Activated CD4-positive, alpha-beta T cell treated with anti-CD3 and anti-CD28 coated beads, Interleukin-2, amount 10 ng/mL, durations not matched to agents 24 days and 14 days (primary cell): ENCODE measurements at places on chromosomes 12 and 14. TPM values are rescaled to one million over a fixed set of nuclear protein-coding genes. Genes with fewer than 3 reads are reported as not detected.

NKX2-8 gene
- not detected in 2 replicates for total RNA-seq

TBX5 gene
- not detected in 2 replicates for total RNA-seq

DNA sequence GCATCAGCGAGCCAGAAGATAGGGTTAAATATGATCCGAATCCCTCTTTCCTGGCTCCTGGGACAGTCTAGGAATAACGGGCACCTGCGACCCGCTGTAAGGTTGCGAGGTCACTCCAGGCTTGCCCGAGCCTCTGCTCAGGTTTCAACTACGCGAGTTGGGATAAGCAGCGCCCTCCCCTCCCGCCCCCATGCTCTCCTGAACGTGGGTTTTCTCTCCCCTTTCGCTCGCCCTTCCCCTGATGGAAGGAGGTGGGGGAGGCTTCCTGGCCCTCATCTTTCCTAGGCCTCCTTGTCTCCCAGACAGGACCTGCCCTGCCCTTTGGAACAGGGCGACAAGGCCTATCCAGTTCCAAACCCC is 753 bp upstream of the ATP5MC2 start:
- H3K36me3 ChIP-seq = peaks cover 35% of the 10 kb centered on the region
- H3K27me3 ChIP-seq = peaks cover 32% of the 10 kb centered on the region
- DNase-seq = peak; percentile 73
- peak overlapping the region; percentile 100 for H3K4me3 ChIP-seq
- H3K4me1 ChIP-seq = peaks cover 23% of the 10 kb centered on the region
- peak overlapping the region; percentile 99 for H3K27ac ChIP-seq

DNA sequence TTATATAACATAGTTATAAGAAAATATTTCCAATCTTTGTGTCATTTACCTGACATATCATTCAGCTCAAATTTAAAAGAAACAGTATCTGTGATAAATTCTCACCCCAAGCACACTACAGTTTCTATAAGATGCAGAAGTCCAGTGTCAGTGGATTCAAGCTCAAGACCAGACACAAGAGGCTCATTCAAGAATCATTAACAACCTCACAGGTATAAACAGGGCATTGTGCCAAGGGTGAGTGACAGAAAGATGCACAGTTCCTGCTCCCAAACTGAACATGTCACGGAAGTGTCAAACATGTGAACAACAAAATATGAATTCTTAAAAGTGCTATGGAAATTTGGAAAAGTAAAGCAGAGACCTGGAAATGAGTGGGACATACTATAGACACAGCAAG is 12.8 kb downstream of the ATP2B1 start:
- peaks cover 4% of the 10 kb centered on the region for H3K36me3 ChIP-seq
- no peak overlapping the region for H3K4me3 ChIP-seq

E2F7 gene
- total RNA-seq = 16.8 and 20.0 TPM in 2 replicates

DNA sequence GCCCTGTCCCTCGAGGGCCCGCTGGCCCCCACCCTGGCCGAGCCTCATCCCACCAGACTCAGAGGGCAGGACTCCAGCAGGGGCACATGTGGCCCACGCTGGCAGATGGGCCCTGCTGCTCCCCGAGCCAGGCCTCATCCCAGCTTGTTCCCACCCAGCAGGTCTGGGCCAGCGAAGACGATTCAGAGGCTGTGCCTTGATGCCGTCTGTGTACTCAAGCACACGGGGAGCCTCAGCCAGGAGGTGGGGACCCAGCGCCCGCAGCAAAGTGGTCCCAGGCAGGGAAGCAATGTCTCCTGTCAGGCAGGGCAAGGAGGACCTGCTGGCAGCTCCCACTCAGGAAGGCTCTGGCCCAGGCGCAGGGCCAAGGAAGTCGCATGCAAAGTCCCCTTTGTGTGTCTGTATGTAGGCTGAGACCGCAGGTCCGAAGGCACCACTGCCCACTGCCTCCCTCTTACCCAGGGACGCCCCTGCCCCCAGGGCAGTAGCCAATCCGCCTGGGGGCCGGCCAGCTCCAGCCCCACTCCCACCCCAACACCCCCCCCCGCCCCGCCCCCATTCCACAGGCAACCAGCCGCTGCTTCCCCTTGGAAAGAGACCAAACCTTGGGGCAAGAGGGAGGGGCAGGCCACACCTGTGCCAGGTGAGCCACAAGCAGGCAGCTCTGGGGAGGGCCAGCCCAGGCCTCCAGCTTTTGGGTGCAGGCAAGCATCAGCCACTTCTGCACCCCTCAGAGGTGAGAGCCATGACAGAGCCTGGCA is 9.4 kb downstream of the DEGS2 start:
- peaks cover 3% of the 10 kb centered on the region for H3K4me1 ChIP-seq
- peaks cover 4% of the 10 kb centered on the region for H3K36me3 ChIP-seq
- DNase-seq = no peak
- no peak overlapping the region for H3K27ac ChIP-seq
- H3K27me3 ChIP-seq = no peaks in the 10 kb centered on the region

TCL1A gene
- total RNA-seq = not detected in 2 replicates

- H3K27me3 ChIP-seq = no peaks in the 10 kb centered on the region
- no peak for DNase-seq
- no peak overlapping the region for H3K27ac ChIP-seq
- H3K4me3 ChIP-seq = no peak overlapping the region
Measured at GRCh38 chr12:56803750-56804149, 40.6 kb downstream of the HSD17B6 start.

- no peaks in the 10 kb centered on the region for H3K27me3 ChIP-seq
- no peak for DNase-seq
- H3K36me3 ChIP-seq = no peaks in the 10 kb centered on the region
- H3K4me3 ChIP-seq = no peak overlapping the region
- H3K27ac ChIP-seq = no peak overlapping the region
- no peaks in the 10 kb centered on the region for H3K4me1 ChIP-seq
Measured at GRCh38 chr14:29236401-29236800, 469.8 kb downstream of the FOXG1 start.

GOLT1B gene
- 41.1 and 42.9 TPM in 2 replicates for total RNA-seq

B4GALNT3 gene
- total RNA-seq = 6.6 TPM in 2 replicates

- H3K27ac ChIP-seq = peak overlapping the region; percentile 46
- peaks cover 73% of the 10 kb centered on the region for H3K36me3 ChIP-seq
- no peak overlapping the region for H3K4me3 ChIP-seq
Measured at GRCh38 chr12:11801643-11802042, 152.2 kb downstream of the ETV6 start.

GNB3 gene
- 1.6 and 1.7 TPM in 2 replicates for total RNA-seq

GRCh38 chr12:106774808-106775524 is 484 bp downstream of the RIC8B start:
- peaks cover 32% of the 10 kb centered on the region for H3K4me1 ChIP-seq
- H3K4me3 ChIP-seq = peak overlapping the region; percentile 98
- H3K27ac ChIP-seq = peak overlapping the region; percentile 96
- peaks cover 2% of the 10 kb centered on the region for H3K27me3 ChIP-seq

CLEC9A gene
- total RNA-seq = not detected in 2 replicates

- H3K27me3 ChIP-seq = no peaks in the 10 kb centered on the region
- no peaks in the 10 kb centered on the region for H3K4me1 ChIP-seq
- H3K27ac ChIP-seq = no peak overlapping the region
- H3K4me3 ChIP-seq = no peak overlapping the region
- no peak for DNase-seq
- no peaks in the 10 kb centered on the region for H3K36me3 ChIP-seq
Measured at GRCh38 chr14:47524524-47524923, 150.9 kb downstream of the MDGA2 start.

DNA sequence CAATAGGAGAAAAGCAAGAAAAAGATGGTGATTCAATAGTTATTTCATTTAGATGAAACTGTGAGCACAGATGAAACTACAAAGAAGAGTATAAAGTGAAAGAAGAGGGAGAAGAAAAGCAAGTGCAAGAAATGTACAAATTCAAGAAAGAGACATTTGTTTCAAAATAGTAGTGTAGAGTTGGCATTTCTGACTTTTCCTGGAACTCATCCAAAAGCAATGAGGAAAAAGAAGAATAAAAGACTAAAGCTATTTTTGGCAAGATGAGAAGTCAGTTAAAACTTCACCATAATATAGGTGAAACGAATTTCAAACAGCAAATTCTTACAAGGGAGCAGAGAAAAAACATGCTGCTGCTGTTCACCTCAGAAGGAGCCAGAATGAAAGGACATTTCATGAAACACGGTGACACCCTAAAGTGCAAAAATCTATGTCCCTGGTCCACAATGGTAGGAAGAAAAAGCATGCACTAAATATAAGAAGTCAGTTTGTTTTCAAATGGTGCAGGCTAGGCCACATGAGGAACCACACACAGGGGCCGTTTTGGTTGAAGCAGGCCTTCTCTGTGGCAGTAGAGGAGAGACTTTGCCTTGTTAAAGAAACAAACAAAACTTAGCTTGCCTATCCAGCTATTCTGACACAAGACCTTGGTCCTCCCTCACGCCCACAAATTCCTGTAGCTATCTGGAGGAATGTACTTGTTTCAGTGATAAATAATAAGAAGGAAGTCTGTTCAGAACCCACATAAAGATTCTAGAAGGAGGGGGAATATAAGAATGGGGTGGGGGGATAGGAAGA is 11.1 kb upstream of the CMAS start:
- H3K27ac ChIP-seq = no peak overlapping the region
- H3K27me3 ChIP-seq = peaks cover 6% of the 10 kb centered on the region
- no peak overlapping the region for H3K4me3 ChIP-seq
- H3K36me3 ChIP-seq = no peaks in the 10 kb centered on the region

GRCh38 chr12:53751336-53752191 is at the start of gene CISTR:
Gene CISTR (minus strand): TSS chr12:53751979.
- no peaks in the 10 kb centered on the region for H3K36me3 ChIP-seq
- H3K27me3 ChIP-seq = peaks cover 5% of the 10 kb centered on the region
- no peak within 1 kb of the TSS for H3K27ac ChIP-seq
- no peak within 1 kb of the TSS for H3K4me3 ChIP-seq
- DNase-seq = peak; percentile 74
- H3K4me1 ChIP-seq = peaks cover 26% of the 10 kb centered on the region

PPHLN1 gene
- total RNA-seq = 92.3 and 97.5 TPM in 2 replicates

TEX52 gene
- total RNA-seq = 0.17 TPM in 1 of 2 replicates, not detected in the other

DNA sequence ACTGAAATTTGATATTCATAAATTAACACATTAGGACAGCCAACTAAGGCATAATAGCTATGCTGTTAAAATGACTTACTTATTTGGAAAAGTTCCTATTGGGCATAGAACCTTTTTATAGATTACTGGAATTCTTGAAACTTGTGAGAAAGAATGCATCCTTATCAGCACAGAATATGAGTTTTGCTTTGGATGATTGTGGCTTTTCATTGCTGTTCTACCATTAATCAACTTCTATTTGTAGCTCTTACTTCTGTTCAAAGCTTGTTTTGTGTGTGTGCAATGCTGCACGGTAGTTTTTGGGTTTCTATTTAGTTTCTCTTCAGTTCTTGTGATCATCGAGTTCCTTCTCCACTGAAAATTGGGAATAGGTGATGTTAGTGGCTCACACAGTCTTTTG is 152.4 kb upstream of the PELI2 start:
- H3K27ac ChIP-seq = no peak overlapping the region
- no peak for DNase-seq
- no peaks in the 10 kb centered on the region for H3K4me1 ChIP-seq
- no peak overlapping the region for H3K4me3 ChIP-seq
- no peaks in the 10 kb centered on the region for H3K36me3 ChIP-seq

GRCh38 chr12:124428136-124428791 is 133.4 kb downstream of the RFLNA start:
- H3K27ac ChIP-seq = no peak overlapping the region
- H3K27me3 ChIP-seq = no peaks in the 10 kb centered on the region
- no peak overlapping the region for H3K4me3 ChIP-seq
- H3K4me1 ChIP-seq = no peaks in the 10 kb centered on the region
- DNase-seq = no peak

OSGEP gene
- total RNA-seq = 69.8 and 76.9 TPM in 2 replicates

GRCh38 chr12:54666008-54666407 is 17.8 kb upstream of the DCD start:
- DNase-seq = no peak
- H3K4me1 ChIP-seq = no peaks in the 10 kb centered on the region
- H3K4me3 ChIP-seq = no peak overlapping the region
- peaks cover 38% of the 10 kb centered on the region for H3K27me3 ChIP-seq

DNA sequence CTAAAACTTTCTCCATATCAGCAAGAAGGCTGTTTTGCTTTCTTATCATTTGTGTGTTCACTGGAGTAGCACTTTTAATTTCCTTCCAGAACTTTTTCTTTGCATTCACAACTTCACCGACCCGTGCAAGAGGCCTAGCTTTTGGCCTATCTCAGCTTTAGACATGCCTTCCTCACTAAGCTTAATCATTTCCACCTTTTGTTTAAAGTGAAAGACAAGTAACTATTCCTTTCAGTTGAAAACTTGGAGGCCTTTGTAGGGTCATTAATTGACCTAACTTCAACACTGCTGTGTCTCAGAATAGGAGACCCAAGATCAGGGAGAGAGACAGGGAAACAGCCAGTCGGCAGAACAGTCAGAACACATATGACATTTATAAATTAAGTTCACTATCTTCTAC is 39.3 kb downstream of the BBS10 start:
- no peaks in the 10 kb centered on the region for H3K4me1 ChIP-seq
- H3K27ac ChIP-seq = no peak overlapping the region
- peaks cover 10% of the 10 kb centered on the region for H3K27me3 ChIP-seq
- no peak overlapping the region for H3K4me3 ChIP-seq
- no peak for DNase-seq
- H3K36me3 ChIP-seq = no peaks in the 10 kb centered on the region

GRCh38 chr14:67986131-67986841 is 166.7 kb downstream of the RAD51B start:
- H3K4me1 ChIP-seq = no peaks in the 10 kb centered on the region
- no peak for DNase-seq
- H3K4me3 ChIP-seq = no peak overlapping the region

- no peak for DNase-seq
- peaks cover 28% of the 10 kb centered on the region for H3K27me3 ChIP-seq
- H3K4me1 ChIP-seq = no peaks in the 10 kb centered on the region
- no peaks in the 10 kb centered on the region for H3K36me3 ChIP-seq
- H3K4me3 ChIP-seq = no peak overlapping the region
Measured at GRCh38 chr14:90087433-90087832, 25.6 kb downstream of the KCNK13 start.

DNA sequence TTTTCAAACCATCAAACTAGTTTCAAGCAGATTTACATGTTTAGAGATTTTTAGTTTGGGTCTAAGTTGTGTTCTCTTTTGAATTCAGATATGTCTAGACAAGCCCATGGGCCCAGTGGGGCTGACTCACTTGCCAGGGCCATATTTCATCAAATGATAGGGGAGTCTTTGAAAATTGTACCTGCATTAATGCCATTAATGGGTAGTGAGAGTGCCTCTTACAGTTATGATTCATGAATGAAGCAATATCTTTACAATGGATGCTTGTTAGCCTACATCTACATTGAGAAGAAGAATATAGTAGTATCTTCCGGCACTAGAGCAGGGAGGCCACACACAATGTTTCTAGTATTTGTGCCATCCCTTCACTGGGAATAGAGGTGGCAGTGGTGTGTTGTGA is 174.2 kb upstream of the E2F7 start:
- no peaks in the 10 kb centered on the region for H3K36me3 ChIP-seq
- H3K4me1 ChIP-seq = no peaks in the 10 kb centered on the region
- DNase-seq = no peak

ANKRD52 gene
- total RNA-seq = 68.0 and 69.0 TPM in 2 replicates

PZP gene
- not detected in 2 replicates for total RNA-seq
